ENCODE measurements at places on chromosomes 7 and 10.

GRCh38 chr7:127885222-127885772 lies 145.9 kb downstream of the LRRC4 start:
- DNase-seq, result no peak

GRCh38 chr10:20760460-20760859 lies 136.7 kb downstream of the NEBL start:
- no peak for DNase-seq

- peak; percentile 77 for DNase-seq
These were observed 46.2 kb downstream of the UNC5B start for GRCh38 chr10:71258446-71259145.

DNA sequence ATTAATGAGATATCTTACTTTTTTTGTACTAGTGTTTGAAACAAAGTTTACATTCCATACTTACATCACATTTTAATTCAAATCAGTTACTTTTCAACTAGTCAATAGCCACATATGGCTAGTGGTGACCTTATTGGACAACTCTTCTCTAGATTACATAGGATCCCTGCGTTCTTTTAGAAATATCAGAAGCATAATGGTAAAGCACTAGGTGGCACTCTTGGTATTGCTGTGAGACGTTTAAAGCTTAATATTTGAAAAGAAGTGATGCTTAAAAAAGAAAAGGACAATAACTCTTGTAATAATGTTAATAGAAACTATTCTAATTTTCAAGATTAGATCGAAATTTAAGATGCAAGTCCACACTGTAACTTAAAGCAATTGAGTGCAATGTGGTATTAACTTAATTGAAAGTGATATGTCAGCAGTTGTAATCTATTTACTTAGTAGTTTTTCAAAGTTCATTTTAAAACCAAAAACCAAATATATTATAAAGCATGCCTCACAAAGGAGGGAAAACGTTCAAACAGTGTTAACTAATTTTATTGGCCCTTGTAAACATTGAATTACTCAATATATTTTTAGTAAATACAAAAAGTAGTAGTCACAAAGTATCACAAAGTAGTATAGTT lies 339.1 kb downstream of the ATRNL1 start:
- no peak for DNase-seq

- peak; percentile 59 for DNase-seq
These were observed 2.9 kb upstream of the MYOZ1 start for GRCh38 chr10:73644015-73644743.

- no peak for DNase-seq
These were observed 8.2 kb downstream of the JMJD1C start for GRCh38 chr10:63457594-63457993.

Data from posterior cingulate gyrus (tissue), 11 donors.